ENCODE measurements at places on chromosomes 11 and 22. TPM values are rescaled to one million over a fixed set of nuclear protein-coding genes. Genes with fewer than 3 reads are reported as not detected.
A peak's percentile ranks its signal among the peaks of the same experiment; 100 is the strongest.

Gene CCDC188
- not detected for total RNA-seq

Gene ZNF214
- total RNA-seq = 5.0 TPM

Gene DRD2
- total RNA-seq = 0.44 TPM

Gene OR51B5
- not detected for total RNA-seq

Gene OR8U1
- not detected for total RNA-seq

Gene PTGDR2
- 0.07 TPM for total RNA-seq

Gene RIC3
- 23.7 TPM for total RNA-seq

Gene OR52W1
- total RNA-seq = not detected

Gene OR6T1
- total RNA-seq = not detected

Gene TPBGL
- total RNA-seq = 0.64 TPM

Gene LRRC32
- 0.59 TPM for total RNA-seq

Gene OR2D2
- total RNA-seq = 0.26 TPM

Gene XNDC1N
- total RNA-seq = 11.0 TPM

- DNase-seq = no peak
These were observed 44.0 kb downstream of the SMIM38 start for GRCh38 chr11:69199583-69200315.

DNA sequence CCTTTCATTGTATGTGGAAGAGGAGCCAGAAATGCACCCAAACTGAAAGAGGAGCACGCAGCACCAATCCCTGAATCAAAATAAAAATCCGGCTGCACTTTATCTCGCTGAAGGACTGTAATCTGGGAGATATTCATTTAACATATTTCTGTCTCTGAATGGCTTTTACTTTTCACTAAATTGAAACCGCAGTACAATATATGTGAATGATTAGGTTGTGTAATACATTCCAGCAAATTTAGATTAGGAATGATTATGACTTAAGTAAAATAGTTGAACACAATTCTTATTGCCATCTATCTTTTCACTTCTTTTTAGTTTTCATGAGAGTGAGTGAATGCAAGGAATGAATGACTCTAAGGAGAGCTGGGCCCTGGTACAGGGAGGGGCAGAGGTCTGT, 232.1 kb downstream of the ST3GAL4 start:
- no peak for DNase-seq

GRCh38 chr22:26103023-26103422, 66.2 kb upstream of the SEZ6L start:
- no peak for DNase-seq

DNA sequence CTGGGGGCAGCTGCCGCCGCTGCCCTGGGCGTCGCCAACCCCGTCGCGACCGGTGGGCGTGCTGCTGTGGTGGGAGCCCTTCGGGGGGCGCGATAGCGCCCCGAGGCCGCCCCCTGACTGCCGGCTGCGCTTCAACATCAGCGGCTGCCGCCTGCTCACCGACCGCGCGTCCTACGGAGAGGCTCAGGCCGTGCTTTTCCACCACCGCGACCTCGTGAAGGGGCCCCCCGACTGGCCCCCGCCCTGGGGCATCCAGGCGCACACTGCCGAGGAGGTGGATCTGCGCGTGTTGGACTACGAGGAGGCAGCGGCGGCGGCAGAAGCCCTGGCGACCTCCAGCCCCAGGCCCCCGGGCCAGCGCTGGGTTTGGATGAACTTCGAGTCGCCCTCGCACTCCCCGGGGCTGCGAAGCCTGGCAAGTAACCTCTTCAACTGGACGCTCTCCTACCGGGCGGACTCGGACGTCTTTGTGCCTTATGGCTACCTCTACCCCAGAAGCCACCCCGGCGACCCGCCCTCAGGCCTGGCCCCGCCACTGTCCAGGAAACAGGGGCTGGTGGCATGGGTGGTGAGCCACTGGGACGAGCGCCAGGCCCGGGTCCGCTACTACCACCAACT, 1.0 kb downstream of the FUT4 start:
- peak; percentile 46 for DNase-seq

- DNase-seq = no peak
These were observed 71.5 kb upstream of the CD82 start for GRCh38 chr11:44493930-44494329.

- DNase-seq = no peak
These were observed 49.8 kb downstream of the OSBPL5 start for GRCh38 chr11:3115321-3115720.

DNA sequence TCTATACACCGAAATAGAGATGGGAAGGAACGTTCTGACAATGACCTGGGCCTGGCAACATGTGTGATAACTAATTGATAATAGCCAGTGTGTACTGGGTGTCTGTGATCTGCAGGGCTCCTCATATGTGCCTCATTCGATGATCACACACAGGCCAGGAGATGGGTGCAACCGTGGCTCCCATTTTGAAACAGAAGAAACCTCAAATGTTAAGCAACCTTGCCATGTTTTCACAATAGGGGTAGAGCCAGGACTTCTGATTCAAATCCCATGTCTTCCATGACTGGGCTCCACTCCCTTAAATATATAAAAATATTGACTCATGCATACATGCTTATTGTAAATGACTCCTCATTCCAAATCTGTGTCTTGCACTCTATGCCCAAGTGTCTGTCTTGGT, 11.1 kb downstream of the APOL3 start:
- peak; percentile 1 for DNase-seq

DNA sequence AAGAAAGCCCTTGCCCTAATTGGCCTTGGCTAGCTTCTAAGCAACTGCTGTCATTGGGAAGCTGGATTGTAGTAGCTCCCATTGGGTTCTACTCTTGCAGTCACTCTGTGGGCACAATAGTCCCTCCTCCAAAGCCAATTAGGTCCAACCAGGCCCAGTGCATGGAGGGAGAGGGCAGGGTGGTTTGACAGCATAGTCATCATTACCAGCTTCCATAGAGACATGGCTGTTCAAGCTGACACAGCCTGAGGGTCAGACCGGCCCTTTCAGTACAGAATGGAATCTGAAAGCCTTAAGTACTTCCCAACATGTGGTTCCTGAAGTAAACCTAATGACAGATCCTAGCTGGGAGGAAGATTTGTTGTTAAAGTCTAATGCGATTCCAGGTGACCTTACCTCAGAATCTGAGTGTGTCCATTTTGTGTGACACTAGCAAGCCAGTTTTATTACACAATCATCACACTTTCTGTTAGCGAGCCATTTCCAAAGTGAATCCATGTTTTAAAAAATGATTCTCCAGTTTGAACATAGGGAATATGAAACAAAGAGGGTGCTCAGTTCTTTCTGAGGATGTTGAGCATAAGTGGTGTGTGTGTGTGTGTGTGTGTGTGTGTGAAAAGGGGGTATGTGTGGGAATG, 6.9 kb downstream of the PLET1 start:
- no peak for DNase-seq

DNA sequence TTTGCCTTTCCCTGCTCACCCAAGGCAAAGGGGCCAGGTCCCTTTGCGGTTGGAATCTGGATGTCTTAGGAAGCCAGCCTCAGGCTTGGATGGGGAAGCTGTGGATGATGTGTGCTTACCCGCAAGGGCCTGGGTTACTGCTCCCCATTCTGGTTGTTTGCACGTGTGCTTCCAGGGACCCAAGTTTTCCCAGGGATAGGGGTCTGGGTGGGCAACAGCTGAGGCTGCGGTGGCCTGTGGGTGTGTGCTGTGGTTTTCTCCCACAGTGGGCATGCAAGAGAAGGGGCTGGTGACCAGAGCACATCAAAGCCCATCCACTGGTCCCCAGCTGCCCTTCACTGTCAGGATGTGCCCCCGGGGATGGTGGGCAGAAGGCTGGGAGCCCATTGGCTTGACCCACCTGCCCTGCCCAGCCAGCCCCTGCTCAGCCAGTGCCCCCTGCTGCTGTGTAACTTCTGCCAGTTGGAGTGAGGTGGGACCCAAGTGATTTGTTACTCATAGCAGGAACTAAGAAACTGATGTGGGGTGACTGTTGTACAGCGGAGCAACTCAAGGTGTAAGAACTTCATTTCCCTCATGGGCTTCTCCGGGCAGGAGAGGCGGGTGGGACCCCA, 3.3 kb downstream of the CAPN5 start:
- DNase-seq = peak; percentile 21

DNA sequence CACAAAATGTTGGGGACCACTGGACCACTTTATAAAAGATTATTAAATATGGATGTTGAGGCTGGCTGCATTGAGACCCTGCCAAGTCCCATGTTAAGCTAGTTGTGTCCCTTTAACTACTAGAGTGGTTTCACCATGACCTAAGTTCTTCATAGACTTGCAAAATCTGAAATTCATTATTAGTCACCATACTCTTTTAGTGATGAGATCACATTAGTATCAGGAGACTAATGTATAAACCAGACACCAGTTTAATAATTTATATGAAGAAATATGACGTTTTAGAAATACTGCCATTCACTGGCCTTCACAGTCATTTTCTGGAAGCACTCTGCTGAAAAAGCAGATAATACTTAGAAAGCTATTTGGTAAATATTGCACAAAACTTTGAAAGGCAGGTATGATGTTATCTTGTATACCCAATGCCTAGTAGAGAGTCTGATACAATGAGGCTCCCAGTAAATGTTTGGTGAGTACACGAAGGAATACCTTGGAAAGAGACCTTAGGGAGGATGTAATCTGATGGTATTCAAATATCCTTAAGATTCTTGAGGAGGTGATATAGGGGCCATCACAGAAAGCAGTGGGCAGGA, 728.2 kb upstream of the ANO5 start:
- DNase-seq = no peak

- DNase-seq = no peak
These were observed 5.1 kb downstream of the F2 start for GRCh38 chr11:46724088-46724487.

DNA sequence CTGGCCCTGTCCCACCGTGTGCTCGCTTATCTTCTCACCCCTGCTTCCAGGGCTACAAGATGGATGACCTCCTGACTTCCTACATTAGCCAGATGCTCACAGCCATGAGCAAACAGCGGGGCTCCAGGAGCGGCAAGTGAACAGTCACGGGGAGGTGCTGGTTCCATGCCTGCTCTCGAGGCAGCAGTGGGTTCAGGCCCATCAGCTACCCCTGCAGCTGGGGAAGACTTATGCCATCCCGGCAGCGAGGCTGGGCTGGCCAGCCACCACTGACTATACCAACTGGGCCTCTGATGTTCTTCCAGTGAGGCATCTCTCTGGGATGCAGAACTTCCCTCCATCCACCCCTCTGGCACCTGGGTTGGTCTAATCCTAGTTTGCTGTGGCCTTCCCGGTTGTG, 86.5 kb downstream of the MYO7A start:
- DNase-seq = no peak

DNA sequence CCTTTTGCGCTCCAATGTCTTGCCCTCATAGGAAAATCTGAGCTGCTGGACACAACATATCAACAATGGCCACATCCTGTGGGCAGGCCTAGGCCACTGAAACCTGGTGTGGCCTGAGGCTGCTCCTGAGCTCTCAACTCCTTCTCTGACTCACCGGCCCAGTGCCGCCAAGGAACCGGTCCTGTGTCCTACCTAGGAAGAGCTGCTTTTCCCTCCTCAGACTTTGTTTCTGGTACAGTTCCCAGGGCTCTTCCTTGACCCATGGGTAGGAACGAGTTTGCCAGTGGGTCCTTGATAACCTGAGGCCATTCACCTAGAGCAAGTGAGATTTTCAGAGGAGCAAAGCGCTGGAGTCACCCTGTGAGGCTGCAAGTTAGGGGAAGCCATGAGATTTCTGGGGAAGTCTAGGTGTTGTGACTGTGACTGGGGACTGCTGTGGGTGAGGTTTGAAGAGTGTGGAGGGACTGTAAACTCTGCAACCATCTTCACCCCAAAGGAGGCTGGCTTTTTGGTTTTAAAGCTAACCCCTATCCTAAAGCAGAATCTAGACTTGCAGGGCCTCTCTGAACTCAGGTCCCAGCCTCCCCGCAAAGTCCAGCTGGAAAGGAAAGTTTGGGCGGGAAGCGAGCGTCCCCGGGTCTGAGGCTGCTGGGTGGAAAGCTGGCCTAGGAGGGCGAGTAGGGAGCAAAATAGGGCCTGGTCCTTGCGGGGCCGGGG, 12.0 kb upstream of the PAX6 start:
- peak; percentile 50 for DNase-seq

DNA sequence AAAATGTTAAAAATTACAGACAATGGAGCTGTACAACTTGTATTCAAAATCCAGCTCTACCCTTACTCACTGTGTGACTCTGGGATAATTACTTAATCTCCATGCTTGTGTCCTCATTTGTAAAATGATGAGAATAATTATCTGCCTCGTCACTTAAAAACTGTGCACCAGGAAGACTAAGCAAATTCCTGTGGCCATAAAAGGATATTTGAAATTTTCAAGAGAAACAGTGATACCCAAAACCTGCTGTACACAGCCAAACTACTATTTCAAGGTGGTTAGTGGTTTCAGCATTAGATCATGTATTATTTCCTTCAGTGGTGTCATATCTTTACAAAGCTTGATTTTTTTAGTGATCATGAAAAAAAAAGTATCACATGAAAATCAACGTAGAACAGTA, 136.9 kb downstream of the METTL15 start:
- no peak for DNase-seq

DNA sequence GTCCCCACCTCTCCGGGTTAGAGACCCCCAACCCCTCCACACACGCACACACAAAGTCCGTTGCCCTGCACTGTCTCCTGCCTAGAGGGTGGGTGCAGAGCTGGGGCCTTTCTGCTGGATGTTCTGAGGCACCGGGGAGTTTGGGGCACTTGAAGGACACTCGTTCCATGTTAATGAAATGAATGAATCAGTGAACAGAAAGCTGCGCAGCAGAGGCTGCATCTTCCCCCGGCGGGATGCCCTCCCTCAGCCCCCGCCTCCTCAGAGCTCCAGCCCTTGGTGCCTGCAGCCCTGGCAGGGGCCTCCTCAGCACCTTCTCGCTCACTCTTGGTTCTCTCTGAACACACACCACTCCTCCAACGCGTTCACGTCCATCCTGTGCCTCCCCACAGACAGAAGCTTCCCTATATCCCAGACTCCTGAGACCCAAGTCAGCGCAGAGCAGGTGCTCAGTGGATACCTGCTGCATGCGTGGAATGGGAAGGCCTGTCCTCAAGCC, 611.9 kb downstream of the TBC1D22A start:
- DNase-seq = no peak

DNA sequence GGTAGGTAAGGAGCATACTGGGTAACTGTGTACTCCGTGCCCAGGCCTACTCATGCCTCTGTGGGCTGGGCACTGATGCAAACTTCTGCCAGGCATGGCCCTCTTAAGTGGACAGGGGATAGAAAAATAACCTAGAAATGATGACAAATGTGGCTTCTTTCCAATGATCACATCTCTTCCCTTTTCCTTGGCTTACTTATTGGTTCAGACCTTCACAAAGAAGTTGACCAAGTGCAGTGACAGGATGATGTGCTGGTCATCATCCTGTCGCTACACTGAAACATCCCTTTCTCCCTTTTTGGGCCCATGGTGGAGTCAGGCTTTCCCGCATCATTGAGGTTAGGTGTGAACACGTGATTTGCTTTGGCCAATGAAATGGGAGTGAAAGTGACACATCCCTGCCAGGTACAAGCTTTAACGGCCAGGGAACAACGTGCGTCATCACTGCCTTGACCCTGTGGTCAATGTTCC, 31.8 kb upstream of the APOBEC3A start:
- DNase-seq = no peak

DNA sequence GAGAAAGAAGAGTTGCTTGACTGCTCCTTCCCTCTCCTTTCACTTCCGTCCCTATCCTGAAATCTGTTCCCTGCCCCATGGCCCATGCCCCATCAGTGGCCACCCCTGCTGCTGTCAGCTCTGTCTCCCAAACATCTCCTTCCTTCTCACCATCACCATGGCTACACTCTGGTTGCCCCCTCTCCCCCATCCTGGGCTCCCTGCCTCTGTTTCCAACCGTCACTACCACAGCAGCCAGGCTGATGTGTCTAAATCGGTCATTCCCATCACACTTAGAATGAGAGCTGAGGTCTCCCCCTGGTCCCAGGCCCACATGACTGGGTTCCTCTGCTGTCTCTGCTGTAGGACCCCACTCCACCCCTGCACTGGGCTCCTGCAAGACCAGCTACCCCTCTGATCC, 54.6 kb upstream of the EIF3D start:
- no peak for DNase-seq

All from H9 (cell line).